ENCODE measurements at places on chromosomes 3 and 15.
A peak's percentile ranks its signal among the peaks of the same experiment; 100 is the strongest.

DNA sequence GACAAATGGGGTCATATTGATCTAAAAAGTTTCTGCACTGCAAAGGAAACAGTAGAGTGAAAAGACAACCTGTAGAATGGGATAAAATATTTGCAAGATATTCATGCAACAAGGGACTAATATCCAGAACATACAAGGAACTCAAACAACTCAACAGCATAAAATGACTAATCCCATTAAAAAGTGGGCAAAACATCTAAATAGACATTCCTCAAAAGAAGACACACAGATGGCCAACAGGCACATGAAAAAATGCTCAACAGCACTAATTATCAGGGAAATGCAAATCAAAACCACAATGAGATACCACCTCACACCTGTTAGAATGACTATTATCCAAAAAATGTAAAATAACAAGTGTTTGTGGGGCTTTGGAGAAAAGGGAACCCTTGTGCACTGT lies 8.8 kb downstream of the SLC12A8 start:
- no peak for DNase-seq

- DNase-seq, result no peak
Observed at GRCh38 chr3:52983336-52983807, 62.5 kb downstream of the SFMBT1 start.

GRCh38 chr15:63166219-63166618 lies 8.9 kb upstream of the RPS27L start:
- DNase-seq, result no peak

GRCh38 chr15:92343924-92344643 lies 49.6 kb upstream of the ST8SIA2 start:
- no peak for DNase-seq

GRCh38 chr3:15660055-15660935 lies 58.8 kb downstream of the BTD start:
- no peak for DNase-seq

GRCh38 chr15:60555806-60556205 lies 76.9 kb upstream of the ICE2 start:
- DNase-seq, result no peak

DNA sequence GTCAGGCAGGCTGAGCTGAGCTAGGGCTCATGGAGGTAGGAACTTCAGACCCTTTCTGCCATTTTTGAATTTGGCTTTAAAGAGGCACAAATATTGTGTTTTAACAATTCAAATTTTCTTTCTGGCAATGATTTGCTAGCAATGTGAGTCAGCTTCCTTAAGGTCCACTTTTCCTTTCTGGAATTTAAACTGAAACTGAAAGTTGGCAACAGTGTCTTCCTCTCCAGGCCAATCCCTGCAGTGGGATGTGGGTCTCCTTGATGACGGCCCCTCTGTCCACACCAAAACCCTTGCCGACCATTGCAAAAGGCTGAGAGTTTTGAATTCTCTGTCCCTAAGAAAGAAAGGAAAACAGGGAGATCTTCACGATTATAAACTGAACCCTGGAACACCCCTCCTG lies 27.1 kb downstream of the RPSA start:
- DNase-seq, result peak; percentile 52

DNA sequence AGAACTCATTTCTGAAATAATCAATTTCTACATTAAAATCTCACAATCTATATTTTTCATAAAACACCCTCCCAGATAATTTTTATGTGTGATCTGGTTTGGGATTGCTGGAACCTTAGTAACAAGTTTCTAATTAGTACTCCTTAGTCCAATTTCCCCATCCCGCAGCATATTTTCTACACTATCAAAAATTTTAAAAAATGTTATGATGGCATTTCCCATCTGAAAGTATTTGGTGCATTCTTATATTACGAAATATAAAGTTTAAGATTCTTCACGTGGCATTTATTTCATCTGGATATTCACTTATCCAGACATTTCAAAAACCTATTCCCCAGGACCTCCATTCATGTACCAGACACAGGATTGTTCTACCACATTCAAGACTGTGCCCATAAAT lies 1.5 kb downstream of the OR5H14 start:
- no peak for DNase-seq

- no peak for DNase-seq
Observed at GRCh38 chr3:55160241-55160983, 232.6 kb upstream of the LRTM1 start.

DNA sequence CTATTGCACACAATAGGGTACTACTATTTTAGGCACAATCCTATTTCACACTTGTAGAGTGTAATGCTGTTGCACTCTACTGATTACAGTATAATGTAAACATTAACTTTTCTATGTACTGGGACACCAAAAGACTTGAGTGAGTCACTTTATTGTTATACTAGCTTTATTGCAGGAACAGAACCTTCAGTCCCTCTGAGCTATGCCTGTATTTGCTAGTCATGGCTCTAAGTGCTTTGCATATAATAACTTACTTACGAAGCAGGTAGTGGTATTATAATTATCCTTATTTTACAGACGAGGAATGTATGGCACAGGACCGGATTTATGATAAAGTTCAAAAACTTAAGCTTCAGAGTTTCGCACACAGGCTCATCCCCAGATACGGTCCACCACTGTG lies 106.6 kb upstream of the SLC6A6 start:
- no peak for DNase-seq

GRCh38 chr3:36776436-36776835 lies 12.1 kb upstream of the DCLK3 start:
- DNase-seq, result no peak

DNA sequence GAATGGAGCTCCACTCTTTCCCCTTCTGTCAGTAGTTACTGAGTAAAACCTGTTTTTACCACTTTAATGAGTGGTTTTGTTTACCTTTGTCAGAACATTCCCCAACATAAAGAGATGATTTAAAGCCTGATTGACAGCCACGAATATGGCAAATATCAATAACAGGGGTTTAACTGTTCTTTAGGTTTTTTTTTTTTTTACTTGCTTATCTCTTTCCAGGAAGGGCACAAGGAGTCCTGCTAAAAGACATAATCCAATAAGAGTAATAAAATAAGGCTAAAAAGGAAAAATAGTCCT lies 11.5 kb upstream of the UBE2Q2 start:
- DNase-seq, result no peak

- no peak for DNase-seq
Observed at GRCh38 chr15:24916305-24917009, 38.3 kb upstream of the SNRPN start.

- DNase-seq, result peak; percentile 54
Observed at GRCh38 chr15:67824976-67825880, at the start of gene SKOR1. SKOR1 (plus strand) TSS chr15:67825509; CDS start chr15:67825603, 94 bp downstream.

DNA sequence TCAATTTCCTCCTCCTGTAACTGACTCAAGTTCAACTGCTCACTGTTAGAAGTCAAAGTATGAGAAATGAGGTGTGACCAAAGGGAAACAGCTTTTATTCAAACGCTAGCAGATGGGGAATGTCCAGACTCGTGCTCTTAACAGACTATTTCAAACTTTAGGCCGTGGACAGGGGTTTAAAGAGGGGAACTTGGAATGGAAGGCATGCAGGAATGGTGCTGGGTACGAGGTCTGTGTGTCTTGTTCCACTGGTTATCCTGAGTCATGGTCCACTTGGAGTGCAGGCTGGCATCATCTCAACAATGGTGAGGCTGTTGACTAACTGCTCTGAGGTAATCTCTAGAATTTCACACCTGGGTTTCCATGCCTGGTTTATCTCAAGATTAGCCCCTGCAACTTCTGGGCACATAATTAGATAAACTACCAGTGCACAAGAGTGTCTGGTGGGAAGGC lies 22.9 kb upstream of the DNAAF4 start:
- DNase-seq, result peak; percentile 93

- peak; percentile 42 for DNase-seq
Observed at GRCh38 chr3:103657756-103658155, 1222.9 kb downstream of the ZPLD1 start.

DNA sequence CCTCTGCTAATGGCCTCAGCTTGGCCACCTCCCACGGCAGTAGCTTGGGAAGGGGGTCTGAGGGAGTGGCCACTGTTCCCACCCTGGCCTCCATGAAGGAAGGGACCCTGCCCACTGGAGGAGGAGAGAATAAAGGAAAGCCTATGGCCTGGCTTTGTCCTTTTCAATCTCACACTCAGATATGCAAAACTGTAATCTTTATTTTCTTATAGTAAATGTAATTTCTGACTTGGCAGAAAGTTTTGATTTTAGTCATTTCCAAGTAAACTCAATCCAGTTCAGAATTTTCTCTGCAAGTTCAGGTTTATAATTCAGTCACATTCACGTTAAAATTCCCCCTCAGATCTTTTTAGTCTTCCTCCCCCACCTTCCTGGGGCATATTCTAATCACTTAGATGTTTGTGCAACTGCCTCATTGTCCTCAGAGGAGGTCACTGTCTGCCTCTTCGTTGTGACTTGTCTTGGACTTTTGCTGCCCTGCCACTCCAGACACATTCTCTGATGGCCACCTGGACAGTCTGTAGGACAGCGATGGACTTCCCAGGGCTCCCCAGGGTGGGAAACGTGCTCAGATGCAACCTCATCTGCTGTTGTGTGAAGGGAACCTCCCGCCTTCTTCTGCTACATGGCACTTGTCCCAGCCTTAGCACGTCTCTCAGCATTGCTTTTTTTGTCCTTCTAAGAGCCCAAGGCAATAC lies 222.8 kb upstream of the TBL1XR1 start:
- DNase-seq, result no peak

DNA sequence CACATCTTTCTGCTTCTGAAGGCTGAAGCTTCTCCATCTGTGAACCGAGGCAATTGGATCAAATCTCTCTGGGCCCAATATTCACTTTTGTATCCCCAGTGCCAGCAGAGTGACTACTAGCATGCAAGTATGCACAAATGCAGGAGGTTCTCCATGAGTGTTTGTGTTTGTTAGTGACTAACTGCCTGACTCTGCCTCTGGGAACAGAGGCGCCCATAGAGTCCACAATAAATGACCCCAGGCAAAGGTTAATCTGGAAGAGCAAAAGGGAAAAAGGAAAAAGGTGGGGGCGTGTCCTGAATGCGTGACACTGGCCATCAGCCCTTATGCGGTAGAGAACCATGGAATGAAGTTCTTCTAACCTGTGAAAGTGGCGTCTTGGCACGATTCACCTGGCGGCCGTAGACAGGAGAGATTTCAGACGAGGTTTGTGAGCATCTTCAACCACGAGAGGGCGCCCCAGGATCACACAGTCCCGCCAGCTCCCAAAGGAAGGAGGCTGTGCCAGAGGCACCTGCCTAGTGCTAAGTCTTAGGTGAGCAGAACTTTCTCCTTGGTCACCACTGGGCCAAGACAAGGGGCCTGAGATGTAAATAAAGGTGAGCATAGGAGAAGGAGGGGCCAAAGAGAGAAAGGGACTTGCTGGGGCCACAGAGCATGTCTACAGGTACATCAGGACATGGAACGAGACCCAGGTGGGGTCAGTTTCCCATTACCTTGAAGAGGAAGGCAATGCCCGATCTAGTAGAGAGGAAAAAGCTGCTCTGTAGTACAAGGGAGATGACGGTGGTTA lies 44.2 kb downstream of the RBPMS2 start:
- DNase-seq, result peak; percentile 85

- no peak for DNase-seq
Observed at GRCh38 chr3:154728285-154728684, 298.3 kb upstream of the GPR149 start.

GRCh38 chr3:189833266-189833665 lies 202.1 kb downstream of the TP63 start:
- no peak for DNase-seq

DNA sequence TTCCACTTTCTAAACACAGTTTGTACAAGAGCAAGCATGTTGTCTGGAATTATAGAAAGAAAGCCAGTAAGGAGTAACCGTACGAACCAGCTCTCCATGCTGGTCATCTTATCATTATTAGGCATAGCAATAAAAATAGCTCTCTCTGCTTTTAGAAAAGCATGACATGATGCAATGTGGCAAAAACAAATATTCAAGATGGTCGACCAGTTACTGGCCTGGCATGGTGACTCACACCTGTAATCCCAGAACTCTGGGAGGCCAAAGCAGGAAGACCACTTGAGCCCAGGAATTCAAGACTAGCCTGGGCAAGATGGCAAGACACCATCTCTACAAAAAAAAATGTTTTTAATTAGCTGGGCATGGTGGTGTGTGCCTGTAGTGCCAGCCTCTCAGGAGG lies 2.6 kb upstream of the MAP4 start:
- no peak for DNase-seq

- no peak for DNase-seq
Observed at GRCh38 chr3:89268059-89268458, 160.6 kb downstream of the EPHA3 start.

GRCh38 chr15:70526974-70527325 lies 236.4 kb downstream of the UACA start:
- DNase-seq, result no peak

DNA sequence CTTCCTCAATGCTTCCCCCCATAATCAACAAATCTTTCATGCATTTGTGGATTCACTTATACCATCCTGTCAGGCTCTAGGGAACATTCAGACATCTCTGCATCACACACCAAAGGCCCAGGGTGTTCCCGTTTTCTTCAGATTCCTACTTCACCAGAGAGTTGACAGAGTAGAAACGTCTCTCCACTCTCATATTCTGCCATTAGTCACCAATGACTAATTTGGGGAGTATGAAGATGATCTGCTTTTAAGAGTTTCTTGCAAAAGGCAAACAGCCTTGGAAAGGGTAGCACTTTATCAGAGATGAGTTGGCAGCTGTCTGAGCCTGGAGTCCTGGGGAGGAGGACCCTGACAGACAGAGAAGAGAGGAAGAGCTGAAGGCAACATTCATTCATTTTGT lies 55.8 kb upstream of the DGKG start:
- DNase-seq, result no peak

DNA sequence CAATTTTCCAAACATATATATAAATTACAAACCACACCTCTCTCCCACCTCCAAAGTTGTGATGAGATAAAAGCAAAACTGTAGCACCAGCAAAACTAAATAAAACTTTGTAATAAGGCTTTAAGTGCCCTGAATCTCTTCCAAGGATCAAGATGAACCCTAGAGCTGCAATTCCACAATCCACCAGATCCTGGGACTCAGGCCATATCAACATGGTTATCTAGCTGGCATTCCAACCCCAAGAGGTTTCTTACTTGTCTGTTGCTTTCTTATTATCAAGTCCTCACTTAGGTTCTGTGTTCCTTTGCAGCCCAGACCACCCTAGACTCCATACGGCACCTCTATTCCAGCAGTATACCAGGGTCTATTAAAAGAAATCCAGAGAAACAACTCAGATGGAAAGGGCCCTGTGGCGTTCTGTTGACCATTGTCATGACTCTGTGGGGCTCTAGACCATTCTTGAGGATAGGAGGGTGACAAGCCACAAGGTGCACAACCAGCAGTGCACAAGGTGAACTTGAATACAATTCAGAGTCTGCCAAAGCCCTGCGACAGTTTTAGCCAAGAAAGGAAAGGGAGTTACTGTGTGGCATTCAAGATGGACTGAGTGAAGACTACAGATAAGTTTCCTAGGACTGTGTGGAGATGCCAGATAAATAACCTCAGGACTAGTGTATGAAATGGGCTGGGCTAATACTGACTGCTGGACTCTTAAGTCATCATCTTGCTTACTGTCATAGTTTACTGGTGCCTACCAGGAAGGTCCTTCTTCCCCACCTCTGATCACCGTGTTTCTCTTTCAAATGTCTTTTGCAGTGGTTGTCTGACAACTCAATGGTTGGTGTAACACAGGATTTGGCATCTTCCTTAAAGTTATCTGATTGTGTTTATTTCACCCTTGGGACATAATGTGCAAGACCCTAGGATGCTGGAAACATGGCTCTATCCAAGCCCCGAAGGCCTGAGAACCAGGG lies 27.2 kb downstream of the ACKR2 start:
- no peak for DNase-seq

All from lung (tissue), 17 donors.